ENCODE measurements at places on chromosomes 16 and 17. TPM values are rescaled to one million over a fixed set of nuclear protein-coding genes. Genes with fewer than 3 reads are reported as not detected.

DNA sequence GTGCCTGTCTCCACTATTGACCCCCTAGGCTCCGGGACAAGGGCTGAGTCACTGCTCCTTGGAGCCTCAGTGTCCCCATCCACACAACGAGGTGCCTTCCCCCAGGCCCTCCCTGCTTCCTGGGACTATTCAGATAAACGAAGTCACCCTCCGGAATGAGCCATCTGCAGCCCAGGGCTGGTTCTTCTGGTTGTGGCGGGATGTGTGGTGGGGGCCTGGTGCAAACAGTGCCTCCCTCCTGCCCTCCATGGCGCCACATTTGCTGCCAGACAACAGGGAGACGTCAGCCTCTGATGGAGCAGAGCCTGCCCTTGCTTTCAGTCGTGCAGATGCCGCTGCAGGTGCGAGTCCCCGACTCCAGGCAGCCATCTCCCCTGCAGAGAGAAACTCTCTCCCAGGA lies 5.1 kb upstream of the KRT16 start:
- no peak for DNase-seq

DNA sequence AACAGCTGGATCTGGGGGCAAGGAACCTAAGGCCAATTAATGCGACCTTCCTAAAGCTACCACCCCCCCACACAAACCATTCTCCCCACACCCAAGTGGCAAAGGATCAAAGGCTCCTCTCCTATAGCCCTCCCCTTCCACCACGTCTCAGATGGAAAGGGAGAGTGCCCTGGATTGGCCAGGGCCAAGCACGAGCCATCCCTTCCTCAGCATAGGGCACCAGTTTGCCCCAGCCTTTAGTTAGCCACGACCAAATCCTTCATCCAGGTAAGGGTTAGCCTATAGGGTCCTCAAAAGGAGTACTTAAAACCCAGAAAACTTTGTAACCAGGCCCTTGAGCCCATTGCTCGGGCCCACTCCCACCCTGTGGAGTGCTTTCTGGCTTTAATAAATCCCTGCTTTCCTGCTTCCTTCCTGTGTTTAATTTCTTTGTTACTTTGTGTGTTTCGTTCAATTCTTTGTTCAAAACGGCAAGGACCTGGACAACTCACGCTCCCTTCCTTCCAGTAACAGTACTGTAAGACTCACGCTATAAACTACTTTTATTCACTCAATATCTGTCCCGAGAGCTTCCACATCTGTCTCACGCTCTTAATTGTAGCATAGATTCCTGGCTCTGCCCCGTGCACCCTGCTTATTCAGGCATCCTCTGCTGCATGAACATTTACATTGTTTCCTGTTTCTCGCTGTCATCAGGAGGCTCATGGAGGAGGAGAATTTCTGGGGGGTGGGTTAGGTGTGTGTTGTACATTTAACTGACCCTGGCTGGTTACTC lies 62.3 kb downstream of the TNFRSF13B start:
- no peak for DNase-seq

- DNase-seq: no peak
Measured at GRCh38 chr16:85584267-85584666, 28.9 kb upstream of the GSE1 start.

DNA sequence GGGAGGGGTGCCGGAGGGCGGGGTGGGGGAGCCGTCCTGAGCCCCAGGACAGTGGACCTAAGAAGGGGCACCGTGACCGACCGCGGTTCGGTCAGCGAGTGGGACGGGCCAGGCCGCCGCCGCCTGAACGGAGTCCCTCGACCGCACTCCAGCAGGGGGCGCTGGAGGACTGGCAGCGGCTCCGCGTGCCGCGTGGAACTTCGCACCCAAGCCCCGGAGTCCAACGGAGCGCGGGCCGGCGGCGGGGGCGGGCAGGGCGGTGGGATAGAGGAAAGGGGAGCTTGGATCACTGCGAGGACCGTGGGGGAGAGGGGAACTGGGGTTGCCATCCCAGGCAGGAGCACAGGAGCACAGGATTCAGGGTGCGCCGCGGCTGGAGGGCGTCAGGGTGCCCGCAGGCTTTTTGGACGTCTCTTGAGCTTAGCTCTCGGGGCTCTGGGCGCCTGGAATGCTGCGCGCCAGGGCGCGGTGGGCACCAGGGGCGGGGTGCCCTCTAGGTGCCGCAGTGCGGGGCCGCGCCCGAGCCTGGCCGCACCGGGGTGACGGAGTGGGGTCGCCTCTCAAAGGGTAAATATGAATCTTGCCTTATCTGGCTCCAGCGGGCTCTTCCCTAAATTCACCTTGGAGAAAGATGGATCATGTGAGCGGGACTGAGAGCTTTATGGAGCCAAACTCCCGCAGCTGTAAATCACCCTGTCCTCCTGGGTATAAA lies 379 bp upstream of the OTOP2 start:
- DNase-seq: peak; percentile 73

Gene EVI2A
- 44.2 TPM for total RNA-seq

Gene KRT35
- not detected for total RNA-seq

DNA sequence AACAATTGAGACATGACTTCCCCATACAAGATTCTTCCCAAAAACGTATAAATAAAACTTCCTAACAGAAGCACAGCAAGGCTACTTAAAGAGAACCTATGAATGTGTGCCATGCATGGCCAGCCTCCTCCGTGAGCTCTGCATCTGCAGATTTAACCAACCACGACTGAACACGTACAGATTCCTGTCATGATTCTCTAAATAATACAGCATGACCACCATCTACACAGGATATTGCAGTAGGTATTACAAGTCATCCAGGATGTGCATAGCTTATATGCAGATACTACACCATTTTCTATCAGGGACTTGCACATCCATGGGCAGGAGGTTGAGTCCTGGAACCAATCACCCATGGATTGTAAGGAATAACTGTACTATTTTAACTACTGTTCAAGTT lies 1.4 kb upstream of the QRICH2 start:
- no peak for DNase-seq

- DNase-seq: no peak
Measured at GRCh38 chr16:9780831-9781230, 401.4 kb downstream of the GRIN2A start.

GRCh38 chr16:81595629-81596292 lies 151.2 kb downstream of the CMIP start:
- DNase-seq: no peak

All from activated CD8-positive, alpha-beta T cell treated with anti-CD3 and anti-CD28 coated beads, Interleukin-2, amount 10 ng/mL, durations not matched to agents 7 days and 5 days (primary cell).